Hematopoietic multipotent progenitor cell treated with erythropoietin and hydrocortisone succinate and interleukin-3 and kit ligand, for 8 days (in vitro differentiated cells): ENCODE measurements at places on chromosomes 4 and X.

DNA sequence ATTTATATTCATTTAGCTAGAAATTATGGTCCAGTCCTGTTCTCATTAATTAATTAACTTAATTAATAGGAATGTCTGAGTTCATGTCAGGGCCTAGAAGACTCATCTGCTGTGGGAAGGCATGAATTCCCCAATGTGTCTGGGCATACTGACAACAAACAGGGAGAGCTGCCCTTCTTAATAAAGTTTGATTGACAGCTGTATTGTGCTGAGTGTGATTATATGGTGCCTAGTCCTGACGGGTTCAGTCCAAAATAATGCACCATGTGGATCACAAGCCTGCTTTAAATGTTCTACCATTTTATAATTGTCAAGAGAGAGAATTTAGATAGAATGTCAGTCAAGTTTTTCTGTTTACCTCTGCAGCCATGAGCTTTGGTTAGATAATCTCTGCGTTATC, 34.6 kb downstream of the ANXA10 start:
- DNase-seq, result no peak

- no peak for DNase-seq
Measured at GRCh38 chr4:143358923-143359643, 22.4 kb downstream of the GAB1 start.

GRCh38 chr4:149202117-149202516, 613.5 kb downstream of the IQCM start:
- no peak for DNase-seq

- no peak for DNase-seq
Measured at GRCh38 chr4:23323436-23323835, 566.4 kb downstream of the PPARGC1A start.

- DNase-seq, result peak; percentile 49
Measured at GRCh38 chrX:51459125-51459524, 37.3 kb downstream of the NUDT11 start.

- DNase-seq, result no peak
Measured at GRCh38 chr4:153242839-153243324, 38.6 kb downstream of the TRIM2 start.

DNA sequence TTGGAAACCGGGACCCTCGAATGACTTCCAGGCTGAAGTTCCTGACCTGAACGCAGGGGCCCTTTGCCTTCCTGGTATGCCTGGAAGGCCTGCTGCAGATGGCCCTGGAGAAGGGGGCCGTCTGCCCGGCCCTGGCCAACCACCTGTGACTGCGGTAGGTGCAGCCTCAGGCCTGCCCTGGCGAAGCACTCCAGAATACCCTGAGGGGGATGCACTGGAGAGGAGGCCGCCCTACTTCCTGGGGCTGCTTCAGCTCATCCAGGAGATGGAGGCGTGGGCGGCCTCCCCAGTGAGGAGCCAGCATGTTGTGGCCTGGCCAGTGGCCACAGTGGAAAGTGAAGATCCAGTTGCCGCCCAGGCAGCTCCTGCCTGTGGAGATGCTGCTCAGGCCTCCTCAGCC, 26.4 kb upstream of the PNMA3 start:
- no peak for DNase-seq

GRCh38 chr4:113049421-113050370, at the start of gene ANK2:
Gene ANK2 (plus strand): TSS chr4:113049653. CDS start chr4:113049729, 76 bp downstream.
- no peak for DNase-seq

- no peak for DNase-seq
Measured at GRCh38 chrX:139581068-139581467, 50.5 kb downstream of the F9 start.

DNA sequence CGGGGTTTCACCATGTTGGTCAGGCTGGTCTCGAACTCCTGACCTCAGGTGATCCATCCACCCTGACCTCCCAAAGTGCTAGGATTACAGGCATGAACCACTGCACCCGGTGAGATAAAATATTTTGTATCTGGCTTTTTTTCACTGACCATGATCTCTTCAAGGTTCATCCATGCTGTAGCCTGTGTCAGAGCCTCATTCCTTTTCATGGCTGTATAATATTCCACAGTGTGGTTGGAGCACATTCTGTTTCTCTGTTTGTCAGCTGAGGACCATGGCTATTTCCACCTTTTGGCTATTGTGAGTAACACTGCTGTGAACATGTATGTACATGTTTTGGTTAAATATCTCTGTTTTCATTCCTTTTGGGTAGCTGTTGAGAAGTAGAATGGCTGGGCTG, 169.2 kb downstream of the SHOX start:
- DNase-seq, result no peak

GRCh38 chrX:141127146-141127545, 49.8 kb downstream of the LDOC1 start:
- no peak for DNase-seq

- DNase-seq, result no peak
Measured at GRCh38 chr4:166386491-166387360, 513.7 kb downstream of the TLL1 start.

DNA sequence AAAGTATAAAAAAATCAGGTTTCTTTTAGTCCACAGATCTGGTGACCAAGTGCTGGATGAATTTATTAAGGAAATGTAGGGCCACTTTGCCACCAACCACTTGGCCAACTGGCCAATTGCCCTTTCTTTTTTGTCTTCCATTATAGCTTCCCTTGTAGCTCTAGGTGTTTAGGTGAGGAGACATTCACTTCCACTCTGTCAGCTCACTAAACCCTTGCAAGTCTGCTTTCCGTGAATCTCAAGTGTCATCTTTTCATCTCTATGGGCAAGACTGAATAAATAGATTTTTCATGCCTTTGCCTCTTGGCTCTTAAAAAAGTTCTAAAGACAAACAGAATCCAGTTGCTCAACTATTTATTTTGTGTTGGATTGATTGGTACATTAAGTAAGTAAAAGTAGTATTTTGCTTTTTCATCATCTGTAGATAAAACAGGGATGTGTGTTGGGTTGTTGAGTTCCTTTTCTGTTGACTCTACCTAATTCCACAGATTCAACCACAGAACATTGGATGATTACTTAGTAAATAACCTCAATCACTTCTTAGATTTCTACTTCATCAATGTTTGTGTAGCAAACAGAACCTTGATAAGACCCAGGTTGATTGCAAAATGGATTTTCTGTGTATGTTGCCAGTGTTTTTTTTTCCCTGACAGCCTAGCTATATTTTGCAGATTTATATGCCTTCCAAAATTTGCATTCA, 68.1 kb upstream of the GRXCR1 start:
- no peak for DNase-seq

DNA sequence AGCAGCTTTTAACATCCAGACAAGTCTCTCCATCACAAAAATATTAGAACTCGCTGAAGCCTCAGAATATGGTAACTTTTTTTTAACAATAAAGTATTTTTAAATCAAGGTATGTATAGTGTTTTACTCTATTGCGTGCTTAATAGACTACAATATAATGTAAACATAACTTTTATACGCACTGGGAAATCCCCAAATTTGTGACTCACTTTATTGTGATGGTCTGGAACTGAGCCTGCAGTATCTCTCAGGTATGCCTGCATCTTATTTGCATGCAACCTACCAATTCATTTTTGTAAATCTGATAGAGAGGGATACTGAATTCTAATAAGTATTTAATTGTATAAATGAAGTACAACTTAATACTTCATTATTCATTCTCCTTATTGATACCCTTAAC, 823.5 kb downstream of the ADGRL3 start:
- no peak for DNase-seq

GRCh38 chr4:119841361-119841760, 212.8 kb upstream of the PDE5A start:
- DNase-seq, result no peak

DNA sequence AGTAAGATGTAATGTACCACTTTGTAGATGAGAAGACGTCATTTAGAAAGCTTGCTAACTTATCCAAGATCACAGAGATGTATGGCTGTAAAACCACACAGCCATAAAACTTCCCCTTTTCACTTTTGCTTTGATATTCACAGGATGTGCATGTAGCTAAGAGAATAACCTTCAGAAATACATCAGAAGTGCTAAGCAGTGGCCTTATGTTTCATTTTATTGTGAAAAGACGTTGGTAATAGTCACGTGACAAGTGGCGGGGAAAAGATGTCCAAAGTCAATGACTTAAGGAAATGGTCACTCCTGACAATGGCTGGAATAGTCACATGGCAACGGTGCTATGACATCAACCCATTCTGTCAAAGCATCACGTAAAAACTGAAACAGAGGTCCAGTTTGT, 12.9 kb upstream of the WDR17 start:
- no peak for DNase-seq

- DNase-seq, result no peak
Measured at GRCh38 chrX:31487951-31488350, 416.1 kb upstream of the FTHL17 start.

- no peak for DNase-seq
Measured at GRCh38 chrX:40513835-40514234, 66.9 kb upstream of the ATP6AP2 start.

DNA sequence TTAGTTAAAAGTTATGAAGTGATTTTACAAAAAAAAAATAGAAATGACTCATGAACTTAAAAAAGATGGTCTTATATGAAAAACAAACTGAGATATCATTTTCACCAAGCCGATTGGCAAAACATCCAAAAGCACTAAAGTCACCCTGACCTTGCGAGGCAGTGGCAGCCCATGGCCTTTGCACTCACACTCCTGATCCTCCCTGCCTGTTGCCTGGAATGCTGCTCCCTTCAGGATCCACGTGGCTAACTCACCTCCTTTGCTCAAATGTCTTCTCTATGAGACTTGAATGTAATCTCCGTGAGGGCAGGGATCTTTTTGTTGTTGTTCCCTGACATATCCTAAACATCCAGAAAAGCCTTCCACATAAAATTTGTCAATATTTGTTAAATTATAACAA, 106.4 kb downstream of the RAPGEF2 start:
- no peak for DNase-seq

GRCh38 chrX:77969538-77969937, at the start of gene PGAM4:
Gene PGAM4 (minus strand): TSS chrX:77969638. CDS start chrX:77969638, 0 bp downstream.
- no peak for DNase-seq
